ENCODE measurements at places on chromosomes 5 and 9.

DNA sequence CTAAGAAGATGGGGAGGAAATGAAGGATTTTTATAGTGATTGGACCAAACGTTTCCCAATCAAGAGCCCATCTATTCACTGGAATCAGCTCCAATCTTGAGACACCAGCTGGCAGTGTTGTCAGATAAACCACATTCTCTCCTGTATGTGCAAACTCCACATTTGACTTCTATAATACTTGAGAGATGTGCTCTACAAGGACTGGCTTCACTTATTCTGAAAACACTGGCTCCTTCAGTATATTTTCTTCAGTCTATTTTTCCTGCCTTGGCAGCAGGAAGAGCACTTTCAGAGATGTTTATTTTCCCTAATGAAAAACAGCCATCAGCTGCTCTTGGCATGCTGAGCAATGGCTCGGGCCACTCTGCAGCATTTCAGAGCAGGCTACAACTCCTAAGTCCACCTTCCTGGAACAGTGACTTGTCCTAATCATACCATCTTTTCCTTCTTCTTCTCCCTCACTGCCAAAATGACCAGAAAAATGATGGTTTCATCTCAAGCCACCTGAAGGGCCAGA lies 96.9 kb upstream of the FSTL4 start:
- DNase-seq = no peak

DNA sequence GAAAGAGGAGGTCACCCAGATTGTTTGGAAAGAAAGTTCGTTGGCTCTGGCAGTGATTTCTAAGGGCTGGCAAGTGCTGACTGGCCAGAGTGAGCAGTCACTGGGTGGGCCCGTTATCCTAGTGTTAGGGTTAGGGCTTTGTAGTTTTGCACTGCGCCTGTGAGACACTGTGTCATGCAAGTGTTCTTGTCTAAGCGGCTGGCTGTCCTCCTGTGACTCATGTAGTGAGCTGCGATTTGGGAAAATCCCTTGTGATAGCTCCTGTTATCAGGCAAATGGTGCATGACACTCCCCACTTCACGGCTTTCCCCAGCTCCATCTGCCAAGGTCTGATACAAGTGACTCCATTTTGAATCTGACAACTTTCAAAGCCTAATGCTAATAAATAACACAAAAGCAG lies 526.0 kb upstream of the ADAMTS16 start:
- DNase-seq = no peak

DNA sequence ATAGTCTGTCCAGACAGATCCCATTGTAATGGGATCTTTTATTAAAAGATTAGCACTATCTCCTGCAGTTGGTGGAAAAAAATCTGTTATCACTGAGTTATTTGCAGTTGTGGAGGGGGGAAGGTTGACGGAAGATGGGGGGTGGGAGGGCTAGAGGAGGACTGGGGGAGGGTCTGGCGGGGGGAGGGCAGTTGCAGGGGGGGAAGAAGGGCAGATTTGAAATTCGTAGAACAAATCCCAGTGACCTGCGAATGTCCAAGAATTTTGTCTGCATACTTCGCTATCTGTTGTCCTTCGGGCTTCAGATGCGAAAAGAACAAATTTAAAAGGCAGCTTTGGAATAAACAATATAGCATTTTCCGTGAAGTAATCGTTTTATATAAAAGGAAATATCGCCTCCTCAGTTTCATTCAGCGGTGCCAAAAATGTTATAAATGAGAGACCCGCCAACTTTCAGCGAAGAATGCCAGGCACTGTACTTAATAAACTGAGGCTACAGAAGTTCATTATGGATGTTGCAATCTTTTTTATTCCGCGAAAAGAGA lies 1.3 kb upstream of the FST start:
- DNase-seq = no peak

DNA sequence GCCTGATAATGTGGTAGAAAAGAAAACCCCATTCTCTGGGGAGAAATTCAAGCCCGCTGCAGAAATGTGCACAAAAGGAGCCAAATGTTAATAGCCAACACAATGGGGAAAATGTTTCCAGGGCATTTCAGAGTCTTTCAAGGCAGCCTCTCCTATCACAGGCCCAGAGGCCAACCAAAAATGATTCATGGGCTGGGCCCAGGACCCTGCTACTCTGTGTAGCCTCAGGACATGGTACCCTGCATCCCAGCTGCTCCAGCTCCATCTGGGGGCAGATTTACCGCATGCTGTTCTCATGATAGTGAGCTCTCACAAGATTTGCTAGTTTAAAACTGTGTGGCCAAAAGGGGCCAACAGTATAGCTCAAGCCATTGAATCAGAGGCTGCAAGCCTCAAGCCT lies 41.1 kb downstream of the RAPGEF6 start:
- DNase-seq = no peak

GRCh38 chr9:123235448-123235847 lies 32.9 kb downstream of the STRBP start:
- DNase-seq = no peak

DNA sequence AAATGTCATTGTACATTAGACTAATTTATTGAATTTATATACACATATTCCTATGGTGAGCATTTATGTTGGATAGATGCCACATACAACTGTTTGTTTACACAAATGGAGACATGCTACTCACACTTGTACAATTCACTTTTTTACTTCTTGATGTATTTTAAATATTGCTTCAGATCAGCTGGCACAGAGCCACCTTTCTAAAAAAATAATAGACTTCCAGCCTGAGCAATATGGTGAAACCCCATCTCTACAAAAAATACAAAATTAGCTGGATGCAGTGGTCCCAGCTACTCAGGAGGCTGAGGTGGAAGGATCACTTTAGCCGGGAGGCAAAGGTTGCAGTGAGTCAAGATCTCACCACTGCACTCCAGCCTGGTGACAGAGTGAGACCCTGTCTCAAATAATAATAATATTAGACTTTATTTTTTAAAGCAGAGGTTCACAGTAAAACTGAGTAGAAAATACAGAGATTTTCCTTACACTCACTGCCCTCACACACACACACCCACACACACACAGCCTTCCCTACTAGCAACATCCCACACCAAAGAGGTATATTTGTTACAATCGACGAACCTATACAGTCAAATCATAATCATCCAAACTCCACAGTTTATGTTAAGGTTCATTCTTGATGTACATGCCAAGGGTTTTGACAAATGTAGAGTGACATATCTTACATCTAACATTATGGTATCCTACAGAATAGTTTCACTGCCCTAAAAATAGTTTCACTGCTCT lies 16.5 kb upstream of the ADRB2 start:
- no peak for DNase-seq

- no peak for DNase-seq
These were observed 62.1 kb downstream of the CEMIP2 start for GRCh38 chr9:71706176-71706575.

- no peak for DNase-seq
These were observed 3.1 kb upstream of the PRELID2 start for GRCh38 chr5:145838276-145838675.

- no peak for DNase-seq
These were observed 12.0 kb downstream of the PBX3 start for GRCh38 chr9:125758986-125759763.

- no peak for DNase-seq
These were observed 218.7 kb upstream of the TUT7 start for GRCh38 chr9:86572904-86573303.

DNA sequence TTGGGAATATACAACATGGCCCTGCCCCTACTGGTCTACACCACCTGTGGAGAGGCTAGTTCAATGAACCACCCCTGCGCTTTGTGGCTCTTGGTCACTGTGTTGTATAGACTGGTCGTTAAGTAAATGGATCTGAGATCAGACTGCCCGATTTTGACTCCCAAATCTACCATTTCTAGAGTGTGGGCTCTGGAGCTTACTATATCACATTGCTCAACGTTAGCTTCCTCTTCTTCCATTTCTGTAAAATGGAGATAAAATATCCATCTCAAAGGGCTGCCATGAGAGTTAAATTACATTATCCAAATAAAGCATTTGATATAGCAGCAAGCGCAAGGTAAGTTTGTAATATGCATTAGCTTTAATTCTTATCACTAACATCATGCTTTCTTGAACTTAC lies 52.7 kb upstream of the IFNK start:
- no peak for DNase-seq

- no peak for DNase-seq
These were observed 935.1 kb upstream of the WWC1 start for GRCh38 chr5:167356374-167356773.

GRCh38 chr5:17180864-17181723 lies 36.3 kb upstream of the BASP1 start:
- DNase-seq = no peak
